T-cell (primary cell): ENCODE measurements at places on chromosomes 12 and 14. TPM values are rescaled to one million over a fixed set of nuclear protein-coding genes. Genes with fewer than 3 reads are reported as not detected.

The IL31 gene
- total RNA-seq = not detected

The LRP1-AS gene
- total RNA-seq = not detected

The CFAP54 gene
- total RNA-seq = 0.90 TPM

DNA sequence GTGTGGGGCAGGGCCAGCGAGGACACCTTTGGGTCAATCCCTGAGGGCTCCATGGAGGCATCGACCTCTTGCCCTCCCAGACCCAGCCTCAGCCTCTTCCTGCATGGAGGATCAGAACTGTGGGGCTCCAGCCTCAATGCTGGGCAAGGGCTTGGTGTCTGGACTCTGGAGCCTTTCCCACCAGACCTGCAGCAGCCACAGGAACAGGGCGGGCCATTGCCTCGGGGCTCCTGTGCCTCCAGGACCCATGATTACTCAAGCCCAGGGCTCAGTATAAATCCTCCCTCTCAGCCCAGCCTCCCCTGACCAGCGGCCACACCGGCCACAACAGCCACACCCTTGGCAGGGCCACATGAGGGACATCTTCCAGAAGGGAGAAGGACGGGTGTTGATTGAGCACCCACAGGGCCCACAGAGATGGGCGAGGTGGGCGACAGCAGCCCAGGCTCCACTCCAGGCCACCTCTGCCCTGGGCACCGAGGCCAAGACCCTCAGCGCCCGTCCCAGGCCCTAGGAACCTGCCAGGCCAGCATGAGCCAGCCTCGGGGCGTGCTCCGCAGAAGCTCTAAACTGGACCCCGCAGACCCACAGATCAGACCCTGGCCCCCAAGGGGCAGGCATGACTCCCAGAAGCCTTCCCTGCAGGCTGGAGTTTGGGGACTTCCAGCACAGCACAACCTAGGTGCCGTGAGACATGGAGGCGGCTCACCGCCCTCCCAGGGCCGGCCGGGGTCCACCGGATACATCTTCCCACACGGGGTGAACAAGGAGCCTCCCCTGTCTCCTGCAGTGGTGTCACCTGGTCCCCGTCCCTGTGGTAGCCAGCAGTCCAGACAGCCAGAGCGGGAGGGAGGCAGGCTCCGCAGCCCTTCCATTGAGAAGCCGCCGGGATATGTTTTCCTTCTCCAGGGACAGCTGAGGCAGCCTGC is 25.1 kb downstream of the NCOR2 start:
- no peak for DNase-seq

- peak; percentile 38 for DNase-seq
These were observed 59.7 kb downstream of the PLXNC1 start for GRCh38 chr12:94207849-94208621.

- DNase-seq = peak; percentile 4
These were observed 629 bp downstream of the PRDM4 start for GRCh38 chr12:107760207-107760808.

DNA sequence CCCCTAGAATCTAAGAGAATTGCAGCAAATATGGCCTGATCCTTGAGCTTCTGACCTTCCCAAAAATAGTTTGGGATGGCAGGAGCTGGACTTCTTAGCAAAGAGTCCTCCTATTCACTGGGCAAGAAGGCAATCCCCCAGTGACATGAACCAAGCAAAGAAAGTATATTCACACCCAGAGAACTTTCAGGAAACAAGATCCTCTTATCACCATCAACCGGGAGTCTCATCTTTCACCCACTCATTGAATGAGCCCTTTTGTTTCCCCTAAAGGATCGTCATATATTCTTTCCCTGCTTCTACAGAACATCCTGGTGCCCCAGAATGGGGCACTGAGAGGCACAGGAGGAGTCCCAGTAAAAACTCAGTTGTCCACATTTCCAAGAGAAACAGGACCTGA is 19.7 kb downstream of the SPTB start:
- DNase-seq = no peak

- no peak for DNase-seq
These were observed 429.4 kb upstream of the LMO3 start for GRCh38 chr12:17035372-17035771.

GRCh38 chr14:32136027-32136825 is 59.1 kb downstream of the ARHGAP5 start:
- DNase-seq = no peak
